ENCODE measurements at places on chromosomes 4 and X.

DNA sequence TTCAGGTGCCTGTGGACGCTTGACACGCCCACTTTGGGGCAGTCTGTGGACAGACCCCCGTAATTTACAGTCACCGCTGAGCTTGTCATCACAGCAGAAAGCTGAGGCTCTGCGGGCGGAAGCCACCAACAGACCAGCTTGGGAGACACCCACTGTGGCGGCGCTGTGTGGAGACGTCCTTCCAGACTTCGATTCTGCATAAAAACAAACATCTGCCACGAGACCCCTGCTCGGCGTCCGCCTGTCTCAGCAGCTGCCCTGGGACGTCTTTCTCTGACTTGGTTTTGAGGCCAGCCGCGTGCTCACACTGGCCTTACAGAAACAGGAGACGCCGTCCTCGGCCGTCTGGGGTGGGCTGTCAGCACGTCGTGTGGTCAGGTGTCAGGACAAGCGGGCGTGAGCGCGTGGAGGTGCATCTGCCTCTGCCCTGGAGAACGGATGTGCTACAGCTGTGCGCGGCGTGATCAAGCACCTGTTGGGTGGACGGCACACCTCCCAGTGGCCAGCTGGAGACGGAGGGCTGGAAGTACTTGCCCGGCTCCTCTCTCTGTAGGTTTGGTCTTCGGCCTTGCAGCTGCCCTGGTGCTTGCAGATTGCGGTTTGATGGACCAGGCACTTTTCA is 37.5 kb downstream of the PIGG start:
- DNase-seq, result no peak

GRCh38 chr4:4419896-4420295 is 33.0 kb downstream of the NSG1 start:
- no peak for DNase-seq

GRCh38 chr4:148954011-148954749 is 512.0 kb upstream of the NR3C2 start:
- DNase-seq, result no peak

DNA sequence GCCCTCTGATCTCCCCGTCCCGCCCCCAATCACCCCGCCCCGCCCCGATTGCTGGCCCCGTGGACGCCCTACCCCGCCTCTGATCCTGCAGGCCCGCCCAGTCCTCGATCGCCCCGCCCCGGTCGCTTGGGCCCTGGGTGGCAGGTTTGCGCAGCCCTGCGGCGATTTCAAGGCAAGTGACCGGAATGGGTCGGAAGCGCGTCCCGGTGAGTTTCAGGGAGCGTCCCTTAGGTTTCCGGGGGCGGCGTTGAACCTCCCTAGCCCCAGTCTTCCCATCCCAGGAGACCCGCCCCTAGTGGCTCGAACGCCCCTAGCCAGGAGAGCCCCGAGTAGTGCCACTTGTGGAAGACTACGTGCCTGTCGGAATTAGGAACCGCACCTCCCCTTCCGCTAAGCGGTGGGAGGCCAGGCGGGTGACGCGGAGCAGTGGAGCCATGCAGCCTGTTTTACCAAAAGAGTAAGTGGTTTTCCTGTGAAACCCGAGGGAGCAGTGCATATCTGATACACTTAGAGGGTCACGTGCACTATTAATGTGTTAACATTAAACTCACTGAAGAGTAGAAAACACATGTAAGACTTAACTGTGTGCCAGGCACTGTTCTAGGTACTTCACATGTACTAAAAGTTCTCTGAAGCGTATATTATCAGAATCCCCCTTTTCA is 354 bp upstream of the TEC start:
- peak; percentile 95 for DNase-seq

GRCh38 chr4:3074846-3075651 is 568 bp downstream of the HTT start:
- DNase-seq, result peak; percentile 65

- no peak for DNase-seq
Measured at GRCh38 chr4:87229979-87230378, 9.6 kb upstream of the KLHL8 start.

GRCh38 chr4:140924761-140925392 is 168.7 kb upstream of the TBC1D9 start:
- DNase-seq, result no peak

DNA sequence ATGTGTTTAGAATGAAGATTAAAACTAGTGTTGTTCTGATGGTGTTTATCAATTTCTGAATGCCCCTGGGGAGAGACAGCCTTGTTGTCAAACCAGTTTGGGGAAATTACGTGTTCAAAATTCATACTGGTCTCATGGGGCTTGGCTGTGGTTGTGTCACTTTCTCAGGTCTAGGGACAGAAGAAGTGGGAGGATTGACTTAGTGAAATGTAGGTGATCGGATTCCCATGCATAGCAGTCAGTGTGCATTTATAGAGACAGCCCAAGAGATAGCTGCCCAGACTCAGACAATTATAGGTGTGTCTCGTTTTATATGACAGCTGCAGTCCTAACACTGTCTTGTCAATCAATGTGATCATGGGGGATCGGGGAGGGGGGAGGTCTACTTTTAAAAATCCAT is 94.4 kb upstream of the CLCN4 start:
- no peak for DNase-seq

DNA sequence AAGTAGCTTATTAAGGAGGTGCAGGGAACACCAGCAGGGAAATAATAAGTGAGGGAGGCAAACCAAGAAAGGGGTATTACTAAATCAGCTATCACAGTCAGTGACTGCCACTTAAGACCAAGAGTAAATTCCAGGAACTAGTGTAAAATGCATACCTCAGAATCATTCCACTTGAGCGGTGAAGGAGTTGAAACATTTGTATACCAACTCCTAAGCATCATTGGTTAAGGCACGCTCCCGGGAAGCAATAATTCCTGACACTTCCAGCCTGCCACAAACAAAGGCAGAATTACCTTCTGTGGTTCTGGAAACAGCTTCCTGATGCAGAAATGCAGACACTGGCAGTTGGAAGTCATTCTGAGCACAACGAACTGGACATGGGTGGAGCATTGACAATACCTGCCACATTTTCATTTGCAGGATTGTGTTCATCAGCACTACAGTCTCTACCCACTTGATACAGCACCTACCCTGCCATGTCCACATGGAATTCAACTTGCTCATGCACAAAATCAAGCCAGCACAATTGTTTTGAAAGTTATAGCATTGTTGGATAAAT is 82.1 kb downstream of the PPP1R2C start:
- no peak for DNase-seq

GRCh38 chr4:136867465-136867864 is 664.8 kb downstream of the PCDH18 start:
- no peak for DNase-seq

- no peak for DNase-seq
Measured at GRCh38 chr4:88177983-88178625, 19.7 kb upstream of the ABCG2 start.

- DNase-seq, result no peak
Measured at GRCh38 chrX:71911731-71912050, 1.0 kb downstream of the NHSL2 start.

DNA sequence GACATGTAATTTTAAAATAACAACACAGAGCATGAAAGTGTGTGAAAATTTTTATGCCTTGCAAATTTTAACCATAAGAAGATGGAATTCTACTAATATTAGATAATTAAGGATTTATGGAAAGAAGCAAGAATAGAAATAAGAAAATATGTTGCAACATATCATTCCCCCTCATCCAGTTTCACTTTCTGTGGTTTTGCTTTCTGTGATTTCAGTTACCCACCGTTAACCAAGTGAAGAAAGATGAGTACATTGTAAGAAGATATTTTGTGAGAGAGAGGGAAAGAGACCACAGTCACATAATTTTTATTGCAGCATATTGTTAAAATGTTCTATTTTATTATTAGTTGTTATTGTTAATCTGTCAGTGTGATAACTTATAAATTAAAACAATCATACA is 77.9 kb downstream of the ADAM29 start:
- no peak for DNase-seq

DNA sequence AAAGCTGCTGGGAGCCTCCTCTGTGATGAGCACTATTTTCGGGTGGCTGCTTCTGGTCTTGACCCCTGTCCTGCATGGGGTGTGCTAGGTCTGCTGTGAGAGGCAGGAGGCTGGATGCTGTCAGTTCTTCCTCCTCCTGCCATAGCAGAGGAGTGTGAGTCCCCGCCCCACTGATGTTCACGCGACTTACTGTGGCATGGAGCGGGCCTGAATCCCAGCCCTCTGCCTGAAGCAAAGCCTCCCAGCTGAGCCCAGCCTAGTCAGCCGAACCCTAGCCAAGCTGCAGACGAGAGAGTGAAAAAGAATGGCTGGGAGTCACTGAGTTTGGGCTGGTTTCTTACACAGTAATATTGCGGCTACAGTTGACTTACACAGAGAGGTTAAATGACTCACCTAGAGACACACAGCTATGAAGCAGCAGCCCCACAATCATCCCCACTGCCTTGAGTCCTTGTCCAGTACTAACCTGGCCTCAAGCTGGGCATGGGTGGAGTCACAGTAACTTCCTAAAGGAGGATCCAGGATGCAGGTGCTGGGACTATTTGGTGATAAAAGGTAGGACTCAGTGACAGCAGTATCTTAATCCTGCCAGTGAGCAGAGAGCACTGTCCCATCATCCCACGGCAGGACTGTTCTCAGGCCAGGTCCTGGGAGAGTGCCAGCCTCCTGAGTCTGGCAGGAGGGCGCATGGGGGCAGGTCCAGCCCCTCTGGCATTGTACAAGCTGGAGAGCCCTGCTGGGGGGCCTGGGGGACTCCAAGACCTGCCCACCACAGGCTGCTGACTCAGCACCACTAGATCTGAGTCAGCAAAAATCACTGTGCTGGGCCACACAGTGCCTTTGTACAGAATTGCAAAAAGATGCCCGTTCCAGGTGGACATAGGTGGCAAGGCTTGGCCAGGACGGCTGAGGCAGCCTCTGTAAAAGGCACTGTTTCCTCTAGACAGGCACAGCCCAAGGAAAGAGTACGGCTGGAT is 60.4 kb upstream of the CRMP1 start:
- no peak for DNase-seq

GRCh38 chrX:45602151-45602550 is 401.5 kb upstream of the DIPK2B start:
- no peak for DNase-seq
